ENCODE measurements at places on chromosomes 2 and 18.

DNA sequence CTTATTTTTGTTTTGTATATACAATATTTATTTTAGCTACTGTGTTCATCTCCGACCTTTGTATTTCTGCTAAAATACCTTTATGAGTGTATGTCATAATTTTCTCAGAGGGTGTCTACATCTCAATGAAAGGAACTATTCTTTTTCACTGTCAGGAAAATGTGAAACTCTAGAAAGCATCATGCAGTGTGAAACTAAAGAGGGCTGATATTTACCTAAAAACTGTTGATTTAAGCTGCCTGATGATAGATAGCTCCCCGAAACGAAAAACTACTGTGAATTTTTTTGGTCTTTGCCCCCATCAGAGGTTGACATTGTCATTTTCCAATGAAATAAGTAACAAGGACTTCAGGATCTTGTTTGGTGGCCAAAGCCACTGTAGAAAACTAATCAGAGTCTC is 38.8 kb downstream of the TMEM178A start:
- no peak for DNase-seq

DNA sequence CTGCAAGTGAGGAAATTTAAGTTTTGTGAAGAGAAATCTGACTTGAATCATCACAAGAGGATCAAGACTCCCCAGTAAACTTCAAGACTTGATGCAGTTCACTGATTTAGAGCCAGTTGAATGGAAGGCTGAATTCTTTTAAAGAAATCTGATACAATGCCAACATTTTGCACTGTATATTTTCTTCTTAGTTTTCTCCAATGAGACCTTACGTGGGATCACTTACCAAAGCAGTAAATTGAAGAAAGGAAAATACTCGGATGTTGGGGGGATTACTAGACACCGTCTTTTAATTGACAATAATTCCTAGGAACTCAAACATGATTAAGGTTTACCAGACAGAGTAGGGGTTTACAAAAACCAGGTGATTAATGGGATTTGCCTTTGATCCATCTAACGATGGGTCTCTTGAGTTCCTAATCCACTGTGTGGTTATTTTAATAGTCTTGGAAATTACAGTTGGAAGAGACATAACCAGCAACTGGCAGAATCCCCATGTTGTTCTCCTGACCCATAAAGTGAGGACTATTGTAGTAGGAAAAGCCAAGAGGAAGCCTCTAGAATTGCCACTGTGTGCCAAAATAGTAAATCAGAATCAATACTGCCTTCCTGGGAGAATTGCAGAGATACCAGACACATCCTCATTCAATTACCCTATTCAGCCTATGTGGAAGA is 354.5 kb downstream of the PID1 start:
- no peak for DNase-seq

DNA sequence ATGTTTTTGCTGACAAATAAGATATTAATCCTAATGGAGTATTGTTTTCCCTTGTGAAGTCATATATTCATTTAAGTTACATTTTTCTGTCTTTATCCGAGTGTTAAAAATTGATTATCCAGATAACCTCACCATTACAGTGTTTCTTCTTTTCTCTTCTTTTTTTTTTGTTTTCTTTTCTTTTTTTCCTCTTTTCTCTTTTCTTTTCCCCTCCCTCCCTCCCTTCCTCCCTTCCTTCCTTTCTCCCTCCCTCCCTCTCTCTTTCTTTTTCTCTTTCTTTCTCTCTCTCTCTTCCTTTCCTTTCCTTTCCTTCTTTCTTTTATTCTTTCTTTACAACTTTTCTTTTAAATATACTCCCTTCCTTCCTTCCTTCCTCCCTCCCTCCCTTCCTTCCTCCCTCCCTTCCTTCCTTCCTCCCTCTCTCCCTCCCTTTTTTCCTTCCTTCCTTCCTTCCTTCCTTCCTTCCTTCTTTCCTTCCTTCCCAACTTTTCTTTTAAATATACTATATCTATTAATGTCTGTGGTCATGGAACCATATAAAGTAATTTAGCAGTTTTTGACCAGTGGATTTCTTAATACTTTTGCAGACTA is 40.9 kb downstream of the UBE2E3 start:
- no peak for DNase-seq

GRCh38 chr2:118123561-118124232 is 35.4 kb downstream of the INSIG2 start:
- DNase-seq, result no peak

DNA sequence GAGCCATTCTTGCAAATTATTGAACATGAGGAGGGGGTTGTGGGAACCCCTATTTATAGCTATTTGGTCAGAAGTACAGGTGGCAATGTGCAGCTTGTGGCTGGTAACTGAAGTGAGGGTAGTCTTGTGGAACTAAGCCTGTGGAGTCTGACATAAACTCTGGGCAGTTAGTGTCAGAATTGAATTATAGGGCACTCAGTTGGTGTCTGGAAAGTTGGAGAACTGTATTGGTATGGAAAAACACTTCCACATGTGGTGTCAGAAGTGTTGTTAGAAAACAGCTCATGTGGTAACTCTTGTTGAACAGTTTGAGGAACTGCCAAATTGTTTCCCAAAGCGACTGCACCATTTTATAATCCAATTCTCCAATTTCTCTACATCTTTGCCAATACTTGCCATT is 7.5 kb downstream of the RALBP1 start:
- no peak for DNase-seq

DNA sequence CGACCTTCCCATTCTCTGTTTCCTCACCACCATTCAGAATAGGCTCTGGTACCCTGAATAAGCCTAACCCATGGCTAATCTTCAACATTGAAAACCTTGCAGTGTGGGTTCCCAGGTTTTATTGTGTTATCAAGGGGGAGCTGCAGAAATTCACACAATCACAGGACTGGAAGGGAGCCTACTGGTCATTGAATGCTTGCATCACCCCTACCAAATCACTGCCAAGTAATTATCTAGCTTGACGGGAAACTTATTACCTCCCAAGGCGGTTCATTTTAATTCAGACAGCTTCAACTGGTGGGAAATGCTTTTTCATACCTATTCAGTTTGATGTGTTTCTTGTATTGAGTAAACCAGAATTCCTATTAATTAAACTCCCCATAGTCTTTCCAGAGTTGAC is 33.6 kb upstream of the EFEMP1 start:
- DNase-seq, result no peak

- DNase-seq, result no peak
Measured at GRCh38 chr2:204360218-204361007, 184.9 kb upstream of the PARD3B start.

- no peak for DNase-seq
Measured at GRCh38 chr18:41617647-41618046, 337.4 kb upstream of the PIK3C3 start.

DNA sequence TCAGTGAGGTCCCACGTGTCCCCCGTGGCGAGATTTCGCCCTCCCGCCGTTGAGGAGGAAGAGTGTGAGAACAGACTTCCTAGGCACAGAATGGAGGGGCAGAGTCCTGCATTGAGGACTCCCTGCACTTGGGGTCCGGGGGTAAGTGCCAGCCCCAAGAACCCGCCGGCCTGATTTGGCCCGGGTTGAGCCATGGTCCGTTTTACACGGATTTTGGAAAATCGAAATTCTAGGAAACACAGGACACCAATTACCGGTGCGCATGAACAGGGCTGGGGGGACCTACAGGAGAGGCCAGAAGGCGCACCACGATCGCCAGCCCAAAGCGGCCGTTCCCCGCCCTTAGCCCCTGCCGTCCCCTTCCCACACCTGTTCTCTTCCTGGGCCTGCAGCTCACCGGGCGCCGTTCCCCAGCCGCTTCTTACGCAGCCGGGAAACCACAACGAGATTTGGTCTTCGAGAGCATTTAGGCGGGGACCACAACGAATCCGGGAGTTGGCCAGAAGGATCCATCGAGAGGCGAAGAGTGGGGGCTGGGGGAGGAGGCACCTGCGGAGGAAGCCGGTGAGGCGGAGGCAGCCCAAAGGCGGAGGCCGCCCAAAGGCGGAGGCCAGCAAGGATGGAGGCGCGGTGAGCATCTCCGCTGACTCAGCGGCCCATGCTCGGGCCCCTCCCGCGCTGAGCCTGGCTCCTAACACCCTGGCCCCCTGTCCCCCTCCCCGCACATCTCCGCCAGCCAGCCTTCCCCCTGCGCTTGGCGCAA is 464 bp upstream of the TLX2 start:
- no peak for DNase-seq

GRCh38 chr18:6018671-6019070 is 123.3 kb upstream of the TMEM200C start:
- DNase-seq, result no peak

DNA sequence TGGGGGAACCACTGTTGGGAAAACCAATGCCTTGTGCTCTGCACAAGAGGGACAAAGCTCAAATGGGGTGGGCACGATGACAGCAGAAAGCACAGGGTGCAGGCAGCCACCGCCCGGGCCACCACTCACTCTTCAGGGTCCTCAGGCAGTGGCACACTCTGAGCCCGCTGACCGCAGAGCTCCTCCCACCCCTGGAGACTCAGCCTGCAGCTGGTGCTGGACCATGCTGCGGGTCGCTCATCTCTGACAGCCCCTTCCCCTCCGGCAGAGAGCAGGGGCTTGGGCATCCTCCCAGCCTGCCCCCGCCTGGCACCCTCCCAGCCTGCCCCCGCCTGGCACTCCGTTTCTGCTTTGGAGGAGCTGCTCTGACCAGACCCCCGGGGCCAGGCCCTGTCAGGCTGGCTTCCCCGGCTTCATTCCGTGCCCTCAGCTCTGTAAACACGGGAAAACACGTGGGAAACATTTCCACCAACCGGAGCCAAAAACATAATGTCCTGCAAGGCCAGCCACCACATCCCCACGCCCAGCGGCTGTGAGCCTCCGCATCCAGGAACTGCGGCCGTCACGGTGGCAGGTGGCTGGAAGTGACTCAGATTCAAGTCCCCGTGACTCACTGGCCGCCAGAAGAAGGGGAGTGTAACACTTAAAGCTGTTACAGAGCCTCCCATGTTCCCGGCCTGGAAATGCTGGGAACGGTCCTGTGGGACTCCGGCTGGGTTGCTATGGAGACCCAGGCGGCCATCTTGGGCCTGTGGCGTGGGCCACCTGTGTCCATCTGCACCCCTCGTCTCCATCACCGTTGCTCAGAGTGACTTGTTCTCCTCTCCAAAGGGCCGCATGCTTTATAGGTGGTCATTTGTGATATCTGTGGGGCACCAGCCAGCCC is 6.8 kb upstream of the SNED1 start:
- DNase-seq, result no peak

GRCh38 chr2:205984381-205984780 is 101.6 kb downstream of the INO80D start:
- DNase-seq, result no peak

DNA sequence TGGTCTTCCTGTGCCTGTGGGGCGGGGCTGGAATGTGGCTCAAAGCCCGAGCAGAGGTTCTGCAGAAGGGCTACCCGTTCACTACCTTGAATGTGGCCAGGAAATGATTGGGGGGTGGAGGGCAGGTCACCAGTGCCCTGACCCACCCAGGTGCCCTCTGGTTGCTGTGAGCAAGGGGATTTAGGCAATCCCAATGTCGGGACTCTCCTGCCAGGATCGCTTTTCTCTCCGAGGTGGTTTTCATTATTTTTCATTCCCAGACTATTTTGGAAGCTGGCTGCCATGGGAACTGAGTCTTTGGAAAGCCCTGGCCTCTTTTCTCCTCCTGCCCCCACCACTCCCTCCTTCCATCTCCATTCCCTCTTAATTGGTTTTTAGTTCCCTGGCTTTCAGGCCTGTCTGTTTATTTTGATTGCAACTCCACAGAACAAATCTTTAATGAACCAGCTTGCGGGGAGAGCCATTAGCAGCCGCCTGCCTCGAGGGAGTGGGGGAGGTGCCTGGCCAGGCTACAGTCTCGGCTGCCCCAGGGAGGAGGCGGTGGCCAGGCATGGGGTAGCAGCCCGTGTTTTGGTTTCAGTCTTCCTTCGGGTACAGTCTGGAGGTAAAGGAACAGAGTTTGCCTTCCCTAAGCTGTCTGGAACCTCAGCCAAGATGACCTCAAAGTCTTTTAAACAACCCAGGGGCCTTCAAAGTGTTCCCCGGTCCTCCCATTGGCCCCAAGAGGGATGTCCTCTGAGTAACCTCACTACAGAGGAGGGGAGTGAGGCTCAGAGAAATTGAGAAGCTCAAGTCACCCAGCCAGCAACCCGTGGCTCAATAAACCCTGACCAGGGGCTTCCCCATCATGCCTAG is 114.4 kb upstream of the HAAO start:
- DNase-seq, result no peak

- no peak for DNase-seq
Measured at GRCh38 chr2:147456779-147457178, 388.1 kb upstream of the ACVR2A start.

DNA sequence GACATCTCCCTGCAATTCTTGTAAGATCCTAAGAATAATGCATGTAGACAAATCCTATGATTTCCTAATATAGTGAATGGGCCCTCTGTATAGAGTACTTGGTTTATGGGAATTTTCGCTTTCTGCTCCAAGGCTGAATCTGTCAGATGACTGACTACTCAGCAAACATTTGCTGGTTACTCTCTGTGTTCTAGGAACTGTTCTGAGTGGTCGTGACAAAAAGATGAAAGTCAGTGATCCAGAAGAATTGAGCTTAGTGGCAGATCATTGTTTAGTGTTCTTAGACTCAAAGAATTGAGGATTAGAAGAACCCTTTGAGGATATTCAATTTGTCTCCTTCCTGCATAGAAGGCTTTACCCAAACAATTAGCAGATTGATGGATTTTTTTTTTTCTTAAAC is 10.0 kb downstream of the XRCC5 start:
- no peak for DNase-seq

DNA sequence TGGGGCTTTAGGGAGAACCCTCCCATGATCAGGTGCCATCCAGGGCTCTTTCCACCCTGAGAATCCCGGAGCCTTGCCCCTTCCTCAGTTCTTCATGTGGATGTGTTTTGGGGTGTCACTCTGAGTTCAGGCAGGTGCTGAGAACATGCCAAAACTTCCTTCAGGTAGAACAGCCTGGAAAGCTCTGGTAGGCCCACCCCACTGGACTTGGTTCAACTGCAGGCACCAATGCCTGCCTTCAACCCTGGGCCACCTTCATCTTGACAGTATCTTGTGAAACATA is 85.8 kb downstream of the EPAS1 start:
- no peak for DNase-seq

DNA sequence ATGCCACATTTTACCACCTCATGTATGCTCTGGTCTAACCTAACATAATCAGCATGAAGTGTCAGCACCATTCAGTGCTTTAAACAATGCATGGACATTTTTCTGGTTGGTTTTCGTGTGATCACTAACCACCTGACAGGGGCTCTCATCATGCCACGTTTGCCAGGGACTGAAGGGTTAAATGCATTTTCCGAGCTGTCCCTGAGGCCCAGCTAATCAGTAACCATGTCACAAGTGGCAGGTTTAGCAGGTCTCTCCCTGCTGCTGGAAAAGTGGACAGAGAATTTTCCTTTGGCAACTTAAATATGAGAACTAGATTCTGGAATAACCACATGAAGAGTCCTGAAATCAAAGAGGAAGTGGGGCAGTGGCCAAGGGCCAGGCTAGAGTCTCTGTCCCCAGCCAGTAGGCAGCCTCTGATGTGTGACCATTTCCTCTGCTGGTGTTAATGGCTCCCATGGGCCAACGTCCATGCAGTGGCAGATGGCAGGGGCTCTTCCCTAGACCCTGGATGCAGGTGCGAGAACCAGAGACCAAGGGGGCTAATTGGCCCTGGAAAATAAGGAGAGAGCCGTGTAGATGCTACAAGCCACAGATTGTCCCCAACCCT is 69.5 kb downstream of the TPGS2 start:
- no peak for DNase-seq

All from stimulated activated CD8-positive, alpha-beta memory T cell treated with anti-CD3 and anti-CD28 coated beads, Interleukin-4, amount 100 ng/mL, for 1 hour (primary cell).